Mammary epithelial cell (primary cell): ENCODE measurements at places on chromosomes 16 and 17. TPM values are rescaled to one million over a fixed set of nuclear protein-coding genes. Genes with fewer than 3 reads are reported as not detected.
A peak's percentile ranks its signal among the peaks of the same experiment; 100 is the strongest.

- DNase-seq: peak; percentile 64
Observed at GRCh38 chr17:17119533-17119932, 77.3 kb downstream of the MPRIP start.

DNA sequence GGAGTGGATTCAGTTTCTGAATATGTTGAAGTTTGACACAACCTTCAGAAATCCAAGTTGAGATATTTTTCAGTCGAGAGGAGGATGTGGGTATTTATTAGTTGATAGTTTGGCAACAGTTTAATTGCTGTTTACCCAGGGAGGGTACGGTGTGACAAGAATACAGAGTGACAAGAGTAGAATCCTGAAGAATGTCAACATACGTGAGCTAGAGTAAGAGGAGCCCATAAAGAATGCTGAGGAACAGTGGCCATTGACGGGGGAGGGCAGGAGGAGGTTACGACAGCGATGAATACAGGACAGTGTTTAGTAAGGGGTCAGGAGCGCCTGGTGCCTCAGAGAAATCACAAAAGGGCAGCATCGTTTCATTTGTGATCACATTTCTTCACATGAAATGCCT is 76.5 kb downstream of the AATF start:
- DNase-seq: no peak

- DNase-seq: peak; percentile 15
Observed at GRCh38 chr16:2883458-2883908, 468 bp downstream of the FLYWCH2 start.

- DNase-seq: peak; percentile 77
Observed at GRCh38 chr17:64326420-64327054, 63.5 kb upstream of the TEX2 start.

DNA sequence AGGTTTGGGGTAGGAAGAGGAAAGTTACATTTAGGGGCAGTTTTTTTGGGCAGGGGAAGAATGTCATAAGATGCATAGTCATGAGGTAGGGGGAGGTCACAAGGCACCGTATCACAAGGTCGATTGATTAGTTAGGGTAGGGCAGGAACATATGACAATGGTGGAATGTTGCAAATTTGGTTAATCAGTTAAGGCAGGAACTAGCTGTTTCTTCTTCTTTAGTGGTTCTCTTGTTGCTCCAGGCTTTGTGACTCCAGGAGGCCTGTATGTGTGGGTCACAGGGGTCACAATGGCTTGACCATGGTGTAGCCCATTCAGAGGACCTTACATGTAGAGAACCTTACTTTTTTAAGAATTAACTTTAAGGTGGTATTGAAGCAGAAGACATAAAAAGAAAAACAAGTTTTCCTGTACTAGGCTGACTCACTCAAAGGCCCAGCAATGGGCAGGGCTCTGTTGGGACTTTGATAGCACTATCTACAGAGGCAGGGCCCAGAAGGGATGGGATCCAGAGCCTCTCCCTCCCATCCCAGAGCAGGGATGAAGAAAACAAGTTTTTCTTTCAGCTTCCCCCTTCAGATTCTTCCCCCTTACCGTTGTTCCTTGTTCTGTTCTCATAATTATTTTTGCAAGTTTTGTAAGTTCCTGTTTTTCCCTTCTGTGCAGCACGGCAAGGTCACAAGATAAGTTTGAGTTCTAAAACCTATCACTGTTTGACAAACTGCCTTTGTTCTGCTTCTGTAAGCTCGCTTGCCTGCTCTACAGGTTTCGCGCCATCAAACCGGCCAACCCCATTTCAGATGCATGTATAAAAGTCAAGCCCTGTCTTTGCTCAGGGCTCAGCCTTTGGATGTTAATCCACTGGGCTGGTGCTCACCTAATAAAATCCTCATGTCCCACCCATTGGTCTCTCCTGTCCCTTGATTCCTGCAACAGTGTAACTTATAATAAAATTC is 45.8 kb upstream of the ATF7IP2 start:
- no peak for DNase-seq

- no peak for DNase-seq
Observed at GRCh38 chr16:23186171-23186570, 3.6 kb downstream of the SCNN1G start.

DNA sequence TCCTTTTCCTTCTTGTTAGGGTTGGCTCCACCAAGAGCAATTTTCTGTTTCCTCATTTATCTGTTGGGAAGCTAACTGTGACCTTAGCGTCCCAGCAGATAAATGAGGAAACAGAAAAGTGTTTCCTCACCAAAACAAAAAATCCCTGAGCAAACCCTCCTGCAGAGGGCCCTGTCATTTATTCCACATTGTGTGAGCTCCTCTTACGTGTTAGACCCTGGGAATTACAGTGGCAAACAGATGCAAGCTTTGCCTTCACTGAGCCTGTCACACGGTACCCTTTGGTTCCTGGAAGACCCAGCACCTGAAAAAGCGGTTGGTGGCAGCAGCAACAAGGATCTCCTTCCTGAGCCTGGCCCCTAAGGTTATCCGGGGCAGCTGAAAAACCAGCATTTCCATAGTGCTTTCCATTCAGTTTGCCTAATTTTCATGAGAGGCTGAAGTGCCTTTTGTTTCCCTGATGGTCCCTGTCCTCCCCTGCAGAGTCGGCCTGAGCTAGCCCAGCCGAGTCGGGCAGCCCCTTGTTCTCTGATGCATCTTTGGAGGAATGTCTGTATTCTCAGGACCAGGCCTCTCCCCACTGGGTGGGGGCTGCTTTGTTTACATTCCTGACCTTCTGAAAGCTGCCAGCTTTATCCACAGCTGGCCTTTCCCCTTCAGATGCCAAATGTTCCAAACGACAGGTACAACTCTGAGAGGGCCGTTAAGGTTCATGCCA is 34.7 kb downstream of the YPEL2 start:
- no peak for DNase-seq

- DNase-seq: no peak
Observed at GRCh38 chr17:33086041-33086440, 94.4 kb downstream of the SPACA3 start.

DNA sequence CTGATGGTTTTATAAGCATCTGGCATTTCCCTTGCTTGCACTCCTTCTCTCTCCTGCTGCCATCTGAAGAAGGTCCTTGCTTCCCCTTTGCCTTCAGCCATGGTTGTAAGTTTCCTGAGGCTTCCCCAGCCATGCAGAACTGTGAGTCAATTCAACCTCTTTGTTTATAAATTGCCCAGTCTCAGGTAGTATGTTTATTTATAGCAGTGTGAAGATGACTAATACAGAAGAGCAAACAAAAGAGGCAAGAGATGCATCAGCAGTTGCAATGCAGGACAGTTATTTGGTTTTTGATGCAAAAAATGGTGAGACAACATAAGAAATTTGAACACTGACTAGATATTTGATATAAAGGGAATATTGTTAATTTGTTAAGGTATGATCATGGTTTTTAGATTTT is 16.8 kb downstream of the TMEM100 start:
- DNase-seq: peak; percentile 46

GRCh38 chr17:16440901-16441629 is 25.7 kb downstream of the TRPV2 start:
- DNase-seq: no peak

- peak; percentile 73 for DNase-seq
Observed at GRCh38 chr17:45132572-45133463, 503 bp upstream of the PLCD3 start.

The DPEP3 gene
- not detected in 2 replicates for total RNA-seq

The MIEF2 gene
- 11.9 and 13.8 TPM in 2 replicates for total RNA-seq

The DHRS7C gene
- not detected in 2 replicates for total RNA-seq

The MRPL58 gene
- total RNA-seq: 22.2 TPM

The CDRT15 gene
- total RNA-seq: not detected in 2 replicates

The OR1F1 gene
- not detected for total RNA-seq

The PSMD11 gene
- 93.5 TPM for total RNA-seq

The MMP25 gene
- 0.50 TPM for total RNA-seq
